Cortex of kidney (tissue), 1 donor: ENCODE measurements at places on chromosomes 1 and 21.

- no peak for DNase-seq
Observed at GRCh38 chr21:39644062-39644560, 31.4 kb downstream of the B3GALT5 start.

GRCh38 chr1:43880604-43881003 lies 53.0 kb upstream of the ARTN start:
- no peak for DNase-seq

- DNase-seq = no peak
Observed at GRCh38 chr1:35178874-35179380, 14.0 kb downstream of the SFPQ start.

- no peak for DNase-seq
Observed at GRCh38 chr1:60695716-60696171, 386.6 kb upstream of the NFIA start.

- DNase-seq = no peak
Observed at GRCh38 chr1:164675342-164675904, 116.4 kb downstream of the PBX1 start.

GRCh38 chr1:185239861-185240260 lies 77.2 kb downstream of the IVNS1ABP start:
- no peak for DNase-seq

DNA sequence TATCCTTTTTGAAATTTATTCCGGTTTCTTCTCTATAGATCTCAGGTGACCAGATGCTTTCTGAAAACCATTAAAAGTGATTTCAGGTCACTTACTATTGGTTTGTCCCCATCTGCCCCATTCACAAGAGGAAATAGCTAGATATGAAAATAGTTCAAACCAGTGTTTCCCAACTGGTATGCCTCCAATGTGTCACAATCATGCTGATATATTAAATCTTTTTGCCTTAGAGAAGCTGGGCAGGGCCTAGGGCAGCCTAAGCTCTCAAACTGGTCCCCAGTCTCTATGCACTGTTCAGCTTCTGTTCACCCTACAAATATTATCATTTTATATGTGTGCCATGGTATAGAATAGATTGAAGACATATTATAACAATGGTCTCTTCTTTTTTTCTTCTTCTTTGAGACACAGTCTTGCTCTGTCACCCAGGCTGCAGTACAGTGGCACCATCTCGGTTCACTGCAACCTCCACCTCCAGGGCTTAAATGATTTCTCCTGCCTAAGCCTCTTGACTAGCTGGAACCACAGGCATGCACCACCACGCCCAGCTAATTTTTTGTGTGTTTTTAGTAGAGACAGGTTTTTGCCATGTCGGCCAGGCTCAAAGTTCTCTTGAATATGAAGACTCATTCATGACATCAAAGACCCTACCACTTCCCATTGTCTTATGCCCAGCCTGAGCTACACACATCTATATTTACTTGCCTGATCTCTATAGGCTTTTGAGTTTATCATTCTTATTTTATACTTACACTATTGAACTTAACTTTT lies 15.7 kb downstream of the PTPN22 start:
- no peak for DNase-seq

DNA sequence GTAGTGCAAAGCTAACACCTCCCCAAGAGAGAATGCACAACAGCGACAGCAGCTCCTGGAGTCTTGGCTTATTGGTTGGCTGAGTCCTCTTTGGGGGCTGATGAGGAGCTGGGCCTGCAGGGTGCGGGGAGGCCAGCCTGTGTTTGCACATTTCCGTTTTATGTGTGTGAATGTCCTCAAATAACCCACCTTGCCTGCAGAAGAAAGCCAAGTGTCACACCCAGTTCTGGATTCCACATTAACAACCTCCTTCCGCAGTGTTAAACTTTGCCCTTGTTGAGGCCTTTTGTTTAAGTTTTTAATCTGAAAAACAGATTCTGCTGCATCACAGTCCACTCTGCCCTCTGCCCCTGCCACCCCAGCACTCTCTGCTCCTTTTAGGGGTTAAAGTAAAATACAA lies 274.5 kb downstream of the TM2D1 start:
- DNase-seq = no peak

DNA sequence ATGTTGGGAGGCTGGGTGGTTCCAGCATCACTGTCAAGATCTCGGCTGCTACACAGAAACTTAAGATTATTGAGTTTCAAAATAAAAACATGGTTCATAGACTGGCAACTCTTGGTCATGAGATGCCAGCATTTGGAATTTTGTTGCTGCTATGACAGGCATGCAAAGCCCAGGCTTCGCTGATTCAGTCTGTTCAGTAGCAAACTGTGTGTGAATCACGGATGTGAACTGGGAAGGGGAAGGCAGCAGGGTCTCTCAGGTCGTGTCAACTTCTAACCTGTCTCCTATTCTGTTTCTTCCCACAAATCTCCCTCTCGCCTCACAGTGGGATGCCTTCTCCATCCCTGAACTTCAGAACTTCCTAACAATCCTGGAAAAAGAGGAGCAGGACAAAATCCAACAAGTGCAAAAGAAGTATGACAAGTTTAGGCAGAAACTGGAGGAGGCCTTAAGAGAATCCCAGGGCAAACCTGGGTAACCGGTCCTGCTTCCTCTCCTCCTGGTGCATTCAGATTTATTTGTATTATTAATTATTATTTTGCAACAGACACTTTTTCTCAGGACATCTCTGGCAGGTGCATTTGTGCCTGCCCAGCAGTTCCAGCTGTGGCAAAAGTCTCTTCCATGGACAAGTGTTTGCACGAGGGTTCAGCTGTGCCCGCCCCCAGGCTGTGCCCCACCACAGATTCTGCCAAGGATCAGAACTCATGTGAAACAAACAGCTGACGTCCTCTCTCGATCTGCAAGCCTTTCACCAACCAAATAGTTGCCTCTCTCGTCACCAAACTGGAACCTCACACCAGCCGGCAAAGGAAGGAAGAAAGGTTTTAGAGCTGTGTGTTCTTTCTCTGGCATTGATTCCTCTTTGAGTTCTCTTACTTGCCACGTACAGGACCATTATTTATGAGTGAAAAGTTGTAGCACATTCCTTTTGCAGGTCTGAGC lies 25.5 kb downstream of the EIF2D start:
- DNase-seq = no peak

GRCh38 chr21:19321688-19322087 lies 918.1 kb upstream of the TMPRSS15 start:
- no peak for DNase-seq

DNA sequence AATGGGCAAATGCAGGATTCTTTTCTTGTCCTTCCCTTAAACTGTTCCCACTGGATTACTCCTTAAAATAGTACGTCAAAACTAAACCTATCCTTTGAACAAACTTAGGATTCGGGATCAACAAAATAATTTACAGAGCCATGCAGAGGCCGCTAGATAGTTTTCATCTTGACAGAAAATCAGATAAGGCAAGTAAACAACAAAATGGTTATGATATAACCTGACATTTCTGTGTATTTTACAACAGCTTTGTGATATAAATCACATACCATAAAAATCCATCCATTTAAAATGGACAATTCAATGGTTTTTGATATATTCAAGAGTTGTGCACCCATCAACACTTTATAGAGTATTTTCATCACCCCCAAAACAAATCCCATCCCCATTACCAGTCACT lies 11.2 kb downstream of the SCAF4 start:
- no peak for DNase-seq

DNA sequence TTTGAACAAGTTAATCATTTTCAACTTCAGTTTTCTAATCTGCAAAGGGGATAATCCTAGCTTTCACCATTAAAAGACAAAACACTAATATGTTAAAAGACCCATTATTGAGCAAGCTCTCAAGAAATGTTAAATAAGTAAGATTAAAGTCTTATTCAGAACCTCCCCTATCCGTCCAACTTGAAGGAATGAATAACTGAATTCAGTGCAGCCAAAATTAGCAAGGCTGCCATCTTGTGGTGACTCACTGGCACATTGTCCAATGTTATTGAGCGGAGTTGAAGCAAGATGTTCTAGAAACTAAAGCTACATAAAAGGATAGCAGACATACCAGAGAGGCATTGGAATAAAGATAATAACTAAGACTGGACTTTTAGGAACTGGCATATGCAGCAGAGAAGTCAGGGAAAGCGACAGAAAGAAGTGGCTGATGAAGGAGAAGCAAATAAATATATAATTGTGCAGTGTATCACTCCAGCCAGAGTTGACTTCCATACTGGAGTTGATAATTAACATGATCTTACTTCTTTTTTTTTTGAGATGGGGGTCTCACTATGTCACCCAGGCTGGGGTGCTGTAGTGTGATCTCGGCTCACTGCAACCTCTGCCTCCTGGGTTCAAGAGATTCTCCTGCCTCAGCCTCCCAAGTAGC lies 8.2 kb upstream of the CAP1 start:
- no peak for DNase-seq

GRCh38 chr1:219774386-219774785 lies 154.0 kb downstream of the SLC30A10 start:
- no peak for DNase-seq

- no peak for DNase-seq
Observed at GRCh38 chr1:162561616-162562469, at the start of gene UAP1. UAP1 (plus strand) TSS chr1:162561722; CDS start chr1:162566069, 4,347 bp downstream.

- DNase-seq = no peak
Observed at GRCh38 chr1:78113156-78113916, 67.6 kb downstream of the GIPC2 start.

- DNase-seq = no peak
Observed at GRCh38 chr1:203860396-203861025, 888 bp upstream of the SNRPE start.

GRCh38 chr21:31766899-31767298 lies 35.0 kb upstream of the SCAF4 start:
- no peak for DNase-seq

DNA sequence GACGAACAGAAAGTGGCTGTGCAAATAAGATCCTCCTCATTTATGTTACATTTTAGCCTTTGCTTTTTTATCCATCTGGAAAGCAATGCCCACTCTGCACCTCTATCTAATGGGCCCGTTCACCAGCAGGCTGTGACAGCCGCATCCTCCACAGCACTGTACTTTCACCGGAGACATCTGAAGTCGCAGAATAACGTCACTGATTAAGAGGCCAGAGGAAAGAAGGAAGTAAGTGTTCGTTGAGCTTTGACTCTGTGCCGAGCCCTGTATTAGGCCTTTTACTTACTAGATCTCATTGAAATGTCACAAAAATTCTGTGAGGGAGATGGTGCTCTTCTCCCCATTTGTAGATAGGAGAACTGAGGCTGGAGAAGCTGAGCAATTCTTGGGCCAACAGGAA lies 62.3 kb downstream of the KAZN start:
- no peak for DNase-seq

DNA sequence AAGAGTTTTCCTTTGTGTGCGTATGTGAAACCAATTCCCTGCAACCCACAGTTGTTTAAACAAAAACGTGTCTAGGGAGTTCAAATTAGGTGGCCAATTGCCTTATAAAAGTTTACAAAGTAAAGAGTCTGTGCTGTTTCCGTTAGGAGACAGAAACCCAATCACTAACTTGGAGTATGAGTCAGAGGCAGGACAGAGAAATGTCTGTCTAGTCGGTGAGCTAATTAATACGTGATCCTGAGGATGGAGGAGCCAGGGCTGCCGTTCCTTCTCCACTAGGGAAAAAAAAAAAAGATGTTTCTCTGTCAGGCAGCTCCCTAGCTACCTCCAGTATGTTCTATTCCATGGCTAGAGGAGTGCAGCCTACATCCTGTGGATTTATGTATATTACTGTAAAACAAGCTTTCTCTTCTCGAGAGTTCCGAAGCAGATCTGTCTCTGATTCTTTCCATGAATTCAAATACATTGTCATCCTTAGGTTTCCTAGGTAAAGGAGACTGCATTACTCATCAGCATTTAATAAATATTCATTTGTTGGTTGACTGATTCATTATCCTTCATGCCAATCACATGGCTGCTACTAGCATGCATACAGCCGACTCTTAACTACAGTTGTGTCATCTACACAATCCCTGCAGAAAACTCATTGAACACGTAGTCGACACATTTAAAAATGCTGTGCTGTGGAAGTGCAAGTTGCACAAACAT lies 430.6 kb downstream of the KIF26B start:
- no peak for DNase-seq

DNA sequence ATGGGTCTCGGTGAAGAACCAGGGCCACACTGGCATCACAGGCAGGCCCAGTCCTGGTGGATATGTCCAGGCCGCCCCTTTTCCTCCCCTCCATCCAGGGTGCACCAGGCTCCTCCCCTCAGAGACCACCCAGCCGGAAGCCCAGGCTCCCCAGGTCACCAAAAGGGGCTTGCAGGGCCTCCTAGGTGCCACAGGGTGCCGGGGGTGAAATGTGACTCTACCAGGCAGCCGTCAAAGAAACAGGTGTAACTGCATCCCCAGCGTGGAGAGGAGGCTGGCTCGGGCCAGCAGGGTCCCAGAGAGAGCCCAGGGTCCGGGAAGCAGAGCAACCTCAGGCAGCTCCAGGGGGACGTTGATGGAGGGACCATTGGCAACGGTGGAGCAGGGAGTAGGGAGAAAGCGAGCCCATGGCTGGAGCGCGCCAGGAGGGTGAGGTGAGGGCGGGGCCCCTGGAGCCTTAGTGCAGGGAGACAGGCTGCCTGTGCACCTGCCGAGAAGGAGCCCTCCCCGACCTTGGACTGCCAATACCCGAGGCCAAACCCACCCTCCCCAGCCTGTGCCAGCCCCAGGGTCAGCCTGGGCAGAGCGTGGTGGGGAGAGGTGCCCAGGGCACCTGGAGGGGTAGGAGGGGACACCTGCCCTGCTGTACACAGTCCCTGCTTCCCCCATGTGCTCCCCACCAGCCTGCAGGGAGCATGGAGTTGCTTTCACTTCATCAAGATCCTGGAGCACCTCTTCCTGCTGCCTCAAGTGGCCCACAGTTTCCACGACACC lies 48.3 kb upstream of the POFUT2 start:
- no peak for DNase-seq

DNA sequence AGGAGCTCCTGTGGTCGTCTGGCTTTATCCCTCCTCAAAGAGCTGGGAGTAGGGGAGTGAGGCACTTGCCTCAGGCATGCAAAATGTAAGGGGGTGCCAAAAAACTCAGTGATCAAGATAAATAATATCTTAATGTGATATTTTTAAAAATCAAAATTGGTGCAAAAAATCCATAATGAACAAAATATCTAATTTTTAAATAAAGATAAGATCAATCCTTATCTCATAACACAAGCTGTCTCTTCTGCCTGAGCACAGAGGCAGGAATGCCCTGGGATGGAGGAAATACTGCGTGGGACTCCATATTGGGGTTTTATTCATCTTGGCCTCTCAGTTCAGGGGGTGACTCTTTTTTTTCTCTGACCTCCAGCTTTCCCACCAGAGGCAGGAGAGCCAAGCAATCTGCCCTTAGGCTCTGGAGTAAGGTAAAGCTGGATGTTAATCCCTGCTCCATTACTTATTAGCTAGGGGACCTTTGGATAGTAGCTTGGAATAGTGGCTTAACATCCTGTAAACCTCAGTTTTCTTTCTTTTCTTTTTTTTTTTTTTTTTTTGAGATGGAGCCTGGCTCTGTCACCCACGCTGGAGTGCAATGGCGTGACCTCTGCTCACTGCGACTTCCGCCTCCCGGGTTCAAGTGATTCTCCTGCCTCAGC lies 77.3 kb upstream of the NFASC start:
- no peak for DNase-seq

DNA sequence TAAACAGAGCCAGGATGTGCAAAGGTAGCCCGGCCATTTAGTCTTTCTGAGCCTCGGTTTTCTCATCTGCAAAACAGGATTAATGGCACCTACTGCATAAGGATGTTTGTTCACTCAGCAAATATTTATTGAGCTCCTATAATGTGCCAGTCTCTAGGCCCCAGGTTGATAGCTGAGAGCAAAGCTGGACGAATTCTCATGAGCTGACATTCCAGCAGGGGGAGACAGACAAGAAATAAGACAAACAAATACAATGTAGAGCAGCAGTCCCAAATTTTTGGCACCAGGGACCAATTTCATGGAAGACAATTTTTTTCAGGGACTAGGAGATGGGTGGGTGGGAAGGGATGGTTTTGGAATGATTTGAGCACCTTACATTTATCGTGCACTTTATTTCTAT lies 74.3 kb upstream of the PAX7 start:
- DNase-seq = no peak
